ENCODE measurements at places on chromosomes 1 and 21. TPM values are rescaled to one million over a fixed set of nuclear protein-coding genes. Genes with fewer than 3 reads are reported as not detected.

PLPPR4 gene
- 0.20 TPM for total RNA-seq

TRIM45 gene
- total RNA-seq: 1.8 TPM

PEAR1 gene
- 1.6 TPM for total RNA-seq

ZNF683 gene
- not detected for total RNA-seq
